ENCODE measurements at places on chromosomes 11 and 22.

DNA sequence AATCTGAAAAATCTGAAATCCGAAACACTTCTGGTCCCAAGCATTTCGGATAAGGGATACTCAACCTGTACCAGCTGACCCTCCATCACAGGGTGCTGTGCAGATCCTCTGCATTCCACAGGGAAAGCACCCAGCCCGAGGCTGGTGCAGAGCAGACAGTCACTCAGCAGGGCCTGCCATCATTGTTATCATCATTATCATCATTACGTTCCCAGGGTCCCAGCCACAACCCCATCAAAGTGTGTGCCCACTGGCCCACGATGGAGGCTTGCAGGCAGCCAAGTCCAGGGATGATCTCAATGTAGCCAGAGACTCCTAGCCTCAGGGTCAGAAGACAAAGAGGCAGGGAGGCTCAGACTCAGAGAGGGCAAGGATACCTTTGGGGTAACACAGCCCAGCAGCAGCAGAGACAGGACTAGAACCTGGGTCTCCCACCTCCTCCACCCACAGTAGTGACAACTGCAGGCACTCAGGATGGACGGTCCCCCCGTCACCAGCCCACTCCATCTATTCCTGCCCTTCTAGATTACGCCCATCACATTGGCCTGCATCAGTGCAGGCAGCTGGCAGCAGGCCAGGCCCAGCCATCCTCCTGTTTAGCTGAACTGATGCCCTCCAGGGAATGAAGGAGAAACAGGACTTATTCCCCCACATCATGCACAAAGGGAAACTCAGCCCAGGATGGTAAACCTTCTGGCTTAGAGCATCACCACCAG, 10.3 kb downstream of the GAL3ST1 start:
- DNase-seq, result no peak

- DNase-seq, result no peak
These were observed 1494.6 kb downstream of the TBC1D22A start for GRCh38 chr22:48256776-48257684.

DNA sequence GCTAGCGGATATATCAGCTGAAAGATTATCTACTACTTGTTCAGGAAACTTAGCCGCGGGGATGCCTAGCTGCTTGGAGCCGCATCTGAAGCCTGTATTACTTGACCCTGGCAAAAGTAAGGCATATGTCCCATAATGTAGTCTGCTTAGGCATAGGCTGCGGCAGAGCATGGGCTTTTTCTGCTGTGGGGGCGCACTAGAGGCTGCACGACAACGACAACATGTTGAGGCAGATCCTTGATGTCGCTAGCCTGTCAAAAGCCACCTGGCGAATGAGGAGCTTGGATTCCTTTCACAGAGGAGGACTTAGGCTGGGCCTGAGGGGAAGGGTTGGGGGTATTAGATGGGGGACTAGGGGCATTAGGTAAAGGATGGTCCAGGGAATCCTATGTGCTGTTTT, 1.1 kb upstream of the OR52N2 start:
- no peak for DNase-seq

DNA sequence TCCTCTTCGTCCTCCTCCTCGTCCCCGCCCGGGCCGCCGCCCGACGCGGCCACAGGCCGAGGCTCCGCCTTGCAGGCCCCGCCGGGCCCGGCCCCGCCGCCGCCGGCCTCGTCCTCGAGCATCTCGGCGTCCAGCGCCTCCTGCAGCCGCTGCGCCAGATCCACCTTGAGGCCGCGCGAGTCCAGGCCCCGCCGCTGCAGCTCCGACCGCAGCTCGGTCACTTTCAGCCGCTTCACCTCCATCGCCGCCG, 417 bp downstream of the HNRNPUL2 start:
- DNase-seq, result no peak

DNA sequence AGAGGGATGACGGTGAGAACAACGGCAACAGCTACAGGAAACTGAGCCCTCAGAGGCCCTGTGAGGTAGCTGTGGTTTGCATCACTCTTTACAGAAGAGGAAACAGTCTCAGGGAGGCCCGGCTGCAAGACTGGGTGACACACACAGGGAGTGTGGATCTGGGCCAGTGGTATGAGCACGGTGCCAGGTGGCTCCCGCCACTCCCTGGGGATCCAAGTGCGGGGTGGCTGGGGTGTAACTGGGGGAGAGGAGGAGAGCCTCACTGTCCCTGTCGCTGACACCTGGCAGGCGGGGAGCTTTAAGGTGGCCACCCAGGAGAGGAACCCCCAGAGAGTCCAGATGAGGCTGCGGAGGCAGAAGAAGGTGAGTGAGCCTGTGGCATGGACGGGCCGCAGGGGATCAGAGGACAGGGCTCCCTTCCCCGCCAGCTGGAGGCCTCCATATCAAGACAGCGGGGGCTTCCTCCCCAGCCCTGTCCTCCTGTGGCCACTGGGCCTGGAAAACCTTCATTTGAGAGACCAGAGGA, 5.6 kb downstream of the RGL4 start:
- DNase-seq, result no peak
